ENCODE measurements at places on chromosomes 7 and 10.

- DNase-seq = no peak
These were observed 139.7 kb downstream of the ATE1 start for GRCh38 chr10:121788115-121788514.

DNA sequence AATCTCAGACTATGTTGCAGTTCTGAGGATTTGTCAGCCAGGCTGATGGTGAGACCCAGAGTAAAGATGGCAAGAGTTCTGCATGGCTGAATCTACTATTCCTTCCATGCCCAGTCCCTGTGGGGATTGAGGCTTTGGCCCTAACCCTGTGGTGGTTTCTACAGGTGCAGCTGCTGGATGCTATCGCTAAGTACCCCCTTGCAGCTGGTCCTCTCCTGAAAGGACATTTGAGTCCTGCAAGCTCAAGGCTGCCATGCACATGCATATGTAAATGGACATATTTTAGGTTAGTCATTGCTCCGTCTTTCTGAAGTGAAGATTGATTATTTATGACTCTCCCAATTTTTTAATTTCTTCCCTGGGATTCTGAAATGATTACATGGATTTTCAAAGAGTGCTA is 1122.2 kb upstream of the CELF2 start:
- no peak for DNase-seq

DNA sequence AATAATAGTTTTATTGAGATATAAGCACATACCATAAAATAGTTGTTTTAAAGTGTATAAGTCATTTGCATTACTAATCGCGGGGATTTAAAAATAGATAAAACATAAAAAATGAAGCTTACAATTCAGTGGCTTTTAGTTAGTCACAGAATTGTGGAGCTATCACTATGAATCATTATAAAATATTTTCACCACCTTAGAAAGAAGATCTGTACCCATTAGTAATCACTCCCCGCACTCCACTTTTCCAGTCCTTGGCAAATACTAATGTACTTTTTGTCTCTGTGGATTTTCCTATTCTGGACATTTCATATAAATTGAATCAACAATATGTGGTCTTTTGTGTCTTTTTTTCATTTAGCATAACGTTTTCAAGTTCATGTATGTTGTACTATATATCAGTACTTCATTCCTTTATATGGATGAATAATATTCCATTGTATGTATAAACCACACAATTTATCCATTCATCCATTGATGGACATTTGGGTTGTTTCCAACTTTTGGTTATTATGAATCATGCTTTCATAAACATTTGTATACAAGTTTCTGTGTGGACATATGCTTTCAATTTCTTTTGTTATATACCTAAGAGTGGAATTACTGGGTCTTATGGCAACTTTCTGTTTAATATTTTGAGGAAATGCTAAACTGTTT is 162.5 kb downstream of the MAGI2 start:
- no peak for DNase-seq

DNA sequence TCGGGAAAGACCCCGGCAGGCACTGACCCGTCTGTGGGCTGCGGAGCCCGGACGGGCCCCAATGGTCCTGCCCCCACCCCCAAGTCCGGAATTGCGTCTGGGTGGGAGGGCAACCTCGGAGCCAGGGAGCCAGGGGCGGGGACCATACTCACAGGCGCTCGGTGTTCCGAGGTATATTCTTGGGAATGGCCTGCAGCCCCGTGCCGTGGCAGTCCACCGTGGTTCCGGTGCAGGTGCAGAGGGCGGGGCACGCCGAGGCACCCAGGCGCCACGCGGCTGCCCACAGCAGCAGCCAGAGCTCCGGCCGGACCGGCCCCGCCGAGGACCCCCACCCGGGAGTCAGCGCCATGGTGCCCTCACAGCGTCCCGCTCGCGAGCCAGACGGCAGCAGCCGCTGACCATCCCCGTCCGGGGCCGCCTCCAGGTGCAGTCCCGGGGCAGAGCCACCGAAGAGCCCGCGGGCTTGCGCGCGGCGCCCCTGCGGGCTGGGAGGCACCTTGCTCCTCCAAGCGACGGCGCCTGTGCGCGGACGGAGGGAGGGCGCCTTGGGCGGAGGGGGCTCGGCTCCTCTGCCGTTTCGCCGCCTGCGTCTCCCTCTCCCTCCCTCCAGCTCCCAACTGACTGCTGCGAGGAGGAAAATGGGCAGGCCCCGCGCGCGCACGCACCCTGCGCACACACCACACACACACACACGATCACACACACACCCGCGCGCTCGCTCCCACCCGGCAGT is at the start of gene SLIT1:
SLIT1 (minus strand) TSS at position 634 of the 733 bp plus-strand sequence; CDS start at position 349, 285 bp downstream.
- no peak for DNase-seq

All from astrocyte of the cerebellum (primary cell).